H9 (cell line): ENCODE measurements at places on chromosomes 4 and X. TPM values are rescaled to one million over a fixed set of nuclear protein-coding genes. Genes with fewer than 3 reads are reported as not detected.

GRCh38 chrX:115595049-115595448 lies 34.1 kb downstream of the PLS3 start:
- no peak for DNase-seq

- DNase-seq, result no peak
Observed at GRCh38 chr4:8308144-8308543, 38.6 kb downstream of the HTRA3 start.

ANK2 gene
- 30.5 and 36.8 TPM in 2 replicates for total RNA-seq

DNA sequence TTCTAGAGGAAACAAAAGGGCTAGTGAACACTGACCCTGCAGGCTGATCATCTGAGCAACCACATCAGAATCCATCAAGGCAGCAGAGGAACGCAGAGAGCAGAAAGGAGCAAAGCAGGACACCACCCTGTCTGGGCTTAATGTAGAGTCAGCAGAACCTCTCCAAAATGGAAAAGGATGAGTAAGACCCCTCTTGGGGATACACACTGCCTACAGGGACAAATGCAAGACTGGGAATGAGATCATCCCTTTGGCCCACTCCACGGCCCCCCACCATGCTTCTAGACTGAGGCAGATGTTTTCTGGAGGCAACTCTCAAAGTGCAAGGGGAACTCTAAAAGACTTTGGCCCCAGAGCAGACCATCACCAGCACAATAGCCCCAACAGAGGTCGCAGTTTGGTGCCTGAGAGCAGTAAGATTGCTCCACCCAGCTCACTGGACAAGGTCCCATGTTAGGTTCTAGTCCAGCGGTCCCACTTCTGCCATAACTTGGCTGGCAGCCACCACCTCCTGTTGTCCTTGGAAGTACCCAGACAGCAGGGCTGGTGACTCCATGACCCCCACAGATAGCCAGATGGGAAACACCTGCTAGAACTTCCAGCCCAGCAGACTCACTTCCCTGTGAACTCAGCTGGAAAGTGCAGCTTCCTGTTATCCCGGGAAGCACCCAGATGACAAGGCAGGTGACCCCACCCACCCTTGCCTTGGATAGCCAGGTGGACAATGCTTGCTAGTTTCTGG lies 372.7 kb downstream of the INPP4B start:
- DNase-seq, result no peak

DNA sequence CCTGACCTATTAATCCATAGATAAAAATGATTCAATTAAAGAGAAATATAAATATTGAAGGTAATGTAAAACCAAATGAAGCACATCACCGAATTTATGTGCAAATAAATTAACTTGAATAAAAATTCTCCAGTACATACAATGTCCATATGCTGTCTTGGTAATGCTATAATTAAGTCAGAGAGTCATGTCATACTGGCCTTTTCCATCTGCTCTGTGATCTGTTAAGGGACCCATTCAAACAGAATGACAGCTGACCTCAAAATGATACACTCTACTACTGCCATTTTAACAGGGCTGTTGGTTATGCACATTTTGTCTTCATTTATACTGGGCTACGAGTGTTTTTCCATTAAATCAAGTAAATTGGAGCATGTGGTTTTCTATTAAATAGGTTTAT lies 99.3 kb downstream of the TEX13A start:
- DNase-seq, result no peak

- DNase-seq, result no peak
Observed at GRCh38 chrX:136647677-136648360, at the start of gene CD40LG. Gene CD40LG, plus strand, starts transcription at chrX:136648158. Its CDS starts 91 bp downstream, at chrX:136648249.

DNA sequence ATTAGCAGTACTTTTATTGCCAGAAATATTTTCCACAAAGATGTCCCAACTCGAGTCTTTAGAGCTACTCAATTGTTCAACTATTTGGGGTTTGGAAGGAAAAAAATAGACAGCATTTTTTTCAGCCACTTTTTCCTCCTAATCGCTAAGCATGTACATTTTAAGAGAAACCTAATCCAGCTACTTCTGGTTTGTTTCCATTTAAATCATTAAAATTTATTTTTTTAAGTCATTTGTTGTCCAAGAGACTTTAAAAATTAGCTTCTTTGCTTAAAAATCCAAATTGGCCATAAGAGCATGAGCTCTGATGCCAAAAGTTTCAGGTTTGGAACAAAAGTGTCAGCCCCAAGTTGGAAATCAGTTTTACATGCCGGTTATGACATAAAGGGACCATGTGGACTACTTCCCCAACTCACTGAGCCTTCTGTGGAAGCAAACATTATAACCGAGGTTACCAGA lies 186.3 kb upstream of the INTU start:
- no peak for DNase-seq

VCX3A gene
- total RNA-seq, result 0.28 and 0.35 TPM in 2 replicates

GRCh38 chr4:86993909-86994681 lies 59.3 kb downstream of the AFF1 start:
- DNase-seq, result no peak

GRCh38 chr4:100826067-100826466 lies 308.2 kb upstream of the EMCN start:
- DNase-seq, result no peak

- DNase-seq, result no peak
Observed at GRCh38 chrX:131901546-131901945, 121.6 kb upstream of the STK26 start.

DNA sequence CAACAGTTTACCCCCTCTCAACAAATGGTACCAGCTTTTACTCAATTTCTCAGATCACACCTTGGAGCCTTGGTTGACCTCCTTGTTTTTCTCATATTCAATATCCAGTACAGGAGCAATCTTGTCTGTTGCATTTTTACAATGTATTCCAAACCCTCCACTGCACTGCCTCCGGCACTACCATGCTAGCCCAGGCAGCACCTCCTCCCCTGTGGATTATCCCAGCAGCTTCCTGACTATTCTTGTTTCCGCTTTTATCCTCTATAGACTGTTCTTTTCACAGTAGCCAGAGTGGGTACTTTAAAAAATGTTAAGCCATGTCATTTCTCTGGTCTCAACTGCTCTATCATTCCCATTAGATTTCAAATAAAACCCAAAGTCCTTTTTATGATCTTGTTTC lies 253.4 kb upstream of the GPRIN3 start:
- DNase-seq, result no peak

GRCh38 chrX:12997906-12998687 lies 23.2 kb downstream of the TMSB4X start:
- no peak for DNase-seq

FAM241A gene
- total RNA-seq, result 0.09 and 0.13 TPM in 2 replicates

DDX53 gene
- not detected in 2 replicates for total RNA-seq

- DNase-seq, result no peak
Observed at GRCh38 chrX:40513012-40513411, 67.8 kb upstream of the ATP6AP2 start.

DNA sequence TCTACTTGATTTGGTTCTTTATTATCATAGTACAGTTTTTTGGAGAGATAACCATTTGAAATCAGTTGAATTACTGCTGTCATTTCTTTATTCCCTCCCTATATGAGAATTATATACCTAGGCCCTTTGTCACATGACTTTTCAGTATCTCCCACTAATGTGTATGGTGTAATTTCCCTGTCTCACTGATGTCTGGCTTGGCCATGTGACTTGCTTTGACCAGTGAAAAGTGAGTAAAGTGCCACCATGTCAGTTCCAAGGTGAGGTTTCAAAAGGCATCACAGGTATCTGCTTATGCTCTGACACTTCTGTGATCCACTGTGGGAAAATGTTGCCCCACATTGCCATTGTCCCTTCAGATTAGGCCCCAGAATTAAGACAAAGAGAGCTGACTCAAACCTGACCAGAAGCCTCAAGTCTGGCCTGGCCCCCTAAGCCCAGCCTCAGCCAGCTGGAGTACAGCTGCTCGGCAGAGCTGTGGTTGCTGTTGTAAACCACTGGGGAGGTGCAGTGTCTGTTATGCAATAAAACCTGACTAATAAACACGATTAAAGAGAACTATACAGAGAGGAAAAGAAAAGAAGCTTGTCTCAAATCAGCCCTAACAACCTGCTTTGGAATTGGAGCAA lies 27.5 kb downstream of the SETD7 start:
- no peak for DNase-seq

CCSER1 gene
- 0.37 and 0.57 TPM in 2 replicates for total RNA-seq

DNA sequence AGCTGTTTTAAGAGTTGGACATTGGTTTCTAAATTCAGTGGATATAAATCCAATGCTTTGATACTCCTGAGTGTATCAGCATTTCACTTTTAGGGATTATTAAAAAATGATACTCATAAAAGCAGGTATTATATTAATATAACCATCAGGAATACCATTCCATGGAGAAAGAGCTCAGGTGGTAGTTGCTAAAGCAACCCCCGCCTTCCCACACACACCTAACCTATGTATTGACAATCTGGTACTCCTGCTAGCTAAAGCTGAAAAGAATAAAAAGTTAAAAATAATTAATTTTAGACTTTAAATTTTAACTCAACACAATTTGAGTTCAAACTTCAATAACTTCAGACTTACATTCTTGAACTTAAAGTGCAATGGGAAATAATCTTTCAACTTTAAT lies 717.1 kb upstream of the HS3ST1 start:
- no peak for DNase-seq

GRCh38 chr4:119041396-119041795 lies 94.2 kb upstream of the MYOZ2 start:
- no peak for DNase-seq

CT55 gene
- total RNA-seq, result 0.24 TPM in 1 of 2 replicates, not detected in the other

- peak; percentile 46 for DNase-seq
Observed at GRCh38 chr4:157076578-157076947, 613 bp downstream of the GLRB start.

DNA sequence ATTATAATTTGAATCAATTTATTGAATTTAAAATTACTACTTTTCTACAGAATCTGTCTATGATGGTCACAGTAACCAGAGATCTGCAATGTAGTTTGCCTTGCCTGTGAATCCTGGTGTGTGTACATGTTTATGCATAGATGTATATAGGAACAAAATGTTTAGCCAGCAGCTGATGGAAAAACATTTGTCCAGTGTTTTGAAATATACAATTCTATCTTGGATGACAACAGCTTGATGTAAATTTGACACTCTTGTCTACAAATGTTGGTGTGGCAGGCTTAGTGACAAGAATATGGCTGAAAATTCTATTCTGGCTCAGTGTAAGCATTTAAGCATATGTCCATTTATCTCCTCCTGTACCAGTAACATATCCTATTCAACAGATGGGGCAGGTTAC lies 229.4 kb downstream of the RCHY1 start:
- DNase-seq, result no peak

TRMT10A gene
- total RNA-seq, result 4.6 and 5.9 TPM in 2 replicates

RBM41 gene
- total RNA-seq, result 19.4 and 19.6 TPM in 2 replicates

- no peak for DNase-seq
Observed at GRCh38 chr4:52892880-52893279, 30.8 kb downstream of the RASL11B start.

DNA sequence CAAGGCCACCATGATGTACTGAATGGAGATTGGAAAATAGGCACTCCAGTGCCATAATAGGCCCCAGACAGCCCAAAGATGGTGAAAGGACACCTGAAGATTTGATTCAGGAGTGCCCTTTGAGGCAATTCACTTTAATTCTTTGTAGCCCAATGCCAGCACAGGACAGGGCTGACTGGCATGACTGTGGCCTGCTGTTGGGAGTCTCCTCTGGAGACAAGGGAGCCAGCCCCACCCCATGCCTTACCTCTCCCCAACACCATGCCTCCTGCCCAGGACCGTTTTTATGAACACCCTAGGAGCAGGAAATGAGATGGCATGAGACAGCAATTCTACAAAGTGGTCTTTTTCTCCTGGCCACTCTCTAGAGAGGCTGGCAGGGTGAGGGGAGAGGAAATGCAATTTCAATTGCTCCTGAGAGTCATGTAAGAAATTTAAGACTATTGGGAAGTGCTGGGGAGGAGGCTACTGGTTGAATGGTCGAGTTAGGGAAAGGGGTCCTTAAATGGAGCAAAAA lies 94.2 kb upstream of the MAMLD1 start:
- no peak for DNase-seq

DNA sequence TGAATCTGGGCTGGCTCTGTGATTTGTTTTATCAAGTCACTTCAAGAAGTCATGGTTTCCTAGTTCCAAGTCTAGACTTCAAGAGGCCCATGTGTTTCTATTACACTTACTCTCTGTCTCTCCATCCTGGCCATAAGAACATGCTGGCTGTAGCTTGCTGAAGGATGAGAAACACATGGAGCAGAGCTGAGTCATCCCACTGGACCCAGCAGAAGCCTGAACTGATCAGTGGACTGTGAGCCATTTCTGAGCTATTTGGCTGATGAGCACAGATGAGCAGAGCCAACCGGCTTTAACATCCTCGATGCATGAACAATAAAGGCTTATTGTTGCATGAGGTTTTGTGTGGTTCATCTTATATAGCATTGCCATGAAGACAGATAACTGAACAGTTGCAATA lies 290.6 kb upstream of the BOD1L1 start:
- no peak for DNase-seq

DNA sequence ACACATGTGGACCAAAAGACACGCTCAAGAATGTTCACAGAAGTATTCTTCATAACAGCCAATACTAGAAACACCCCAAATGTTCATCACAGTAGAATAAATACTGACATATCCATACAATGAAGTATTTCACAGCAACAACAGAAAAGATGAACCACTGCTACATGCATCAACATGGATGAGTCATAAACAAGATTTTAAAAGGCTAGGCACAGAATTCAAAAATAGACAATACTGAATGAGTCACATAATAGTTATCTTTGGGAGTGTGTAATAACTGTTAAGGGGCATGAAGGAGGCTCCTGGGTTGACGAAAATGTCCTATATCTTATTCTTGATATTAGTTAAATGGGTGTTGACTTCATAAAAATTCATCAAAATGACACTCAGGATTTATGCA lies 43.5 kb downstream of the CLOCK start:
- DNase-seq, result no peak

DACH2 gene
- total RNA-seq, result 0.99 and 1.0 TPM in 2 replicates

GRCh38 chr4:27288496-27288895 lies 427.9 kb downstream of the STIM2 start:
- DNase-seq, result no peak

GRCh38 chrX:46185923-46186810 lies 359.1 kb downstream of the ZNF674 start:
- no peak for DNase-seq

POU4F2 gene
- total RNA-seq, result not detected in 2 replicates

TLR3 gene
- 0.92 and 0.97 TPM in 2 replicates for total RNA-seq

- peak; percentile 17 for DNase-seq
Observed at GRCh38 chr4:1291091-1291490, 1.4 kb downstream of the MAEA start.

GPR82 gene
- not detected in 2 replicates for total RNA-seq

PAGE5 gene
- not detected in 2 replicates for total RNA-seq

- no peak for DNase-seq
Observed at GRCh38 chr4:100362366-100362765, 155.5 kb downstream of the EMCN start.

NEIL3 gene
- 6.3 and 8.3 TPM in 2 replicates for total RNA-seq

DNA sequence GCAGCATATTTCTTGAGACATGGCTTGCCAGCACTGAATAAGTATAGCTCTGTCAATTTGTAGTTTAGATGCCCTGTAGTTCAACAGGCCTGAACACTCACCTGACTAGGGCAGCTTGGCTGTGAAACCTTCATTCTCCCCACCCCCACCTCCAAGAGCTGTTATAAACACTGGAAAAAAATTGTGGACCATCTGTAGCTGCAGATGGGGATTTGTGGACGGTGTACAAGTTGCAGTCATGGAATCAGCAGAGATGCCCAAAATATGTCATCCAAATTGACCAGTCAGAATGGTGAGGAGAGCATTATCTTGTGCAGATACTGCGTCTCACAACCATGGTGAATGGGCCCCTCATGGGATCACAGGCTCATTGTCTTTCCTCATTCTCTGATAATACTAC lies 76.2 kb upstream of the PAQR3 start:
- no peak for DNase-seq
